Activated naive CD4-positive, alpha-beta T cell treated with anti-CD3 and anti-CD28 coated beads, Interleukin-2, amount 10 ng/mL, durations not matched to agents 7 days and 5 days (primary cell): ENCODE measurements at places on chromosomes 12 and 14.

GRCh38 chr12:22014041-22014782 is 31.8 kb upstream of the CMAS start:
- H3K4me1 ChIP-seq: no peaks in the 10 kb centered on the region
- no peaks in the 10 kb centered on the region for H3K27me3 ChIP-seq
- H3K27ac ChIP-seq: no peak overlapping the region

GRCh38 chr12:104526320-104526719 is 69.6 kb downstream of the CHST11 start:
- no peak for DNase-seq
- peaks cover 40% of the 10 kb centered on the region for H3K4me1 ChIP-seq
- no peak overlapping the region for H3K27ac ChIP-seq
- no peak overlapping the region for H3K4me3 ChIP-seq
- H3K36me3 ChIP-seq: peaks cover 40% of the 10 kb centered on the region

GRCh38 chr12:126907900-126908764 is 1358.8 kb upstream of the TMEM132C start:
- no peak for DNase-seq
- no peak overlapping the region for H3K27ac ChIP-seq
- no peak overlapping the region for H3K4me3 ChIP-seq
- H3K27me3 ChIP-seq: no peaks in the 10 kb centered on the region
- no peaks in the 10 kb centered on the region for H3K36me3 ChIP-seq

DNA sequence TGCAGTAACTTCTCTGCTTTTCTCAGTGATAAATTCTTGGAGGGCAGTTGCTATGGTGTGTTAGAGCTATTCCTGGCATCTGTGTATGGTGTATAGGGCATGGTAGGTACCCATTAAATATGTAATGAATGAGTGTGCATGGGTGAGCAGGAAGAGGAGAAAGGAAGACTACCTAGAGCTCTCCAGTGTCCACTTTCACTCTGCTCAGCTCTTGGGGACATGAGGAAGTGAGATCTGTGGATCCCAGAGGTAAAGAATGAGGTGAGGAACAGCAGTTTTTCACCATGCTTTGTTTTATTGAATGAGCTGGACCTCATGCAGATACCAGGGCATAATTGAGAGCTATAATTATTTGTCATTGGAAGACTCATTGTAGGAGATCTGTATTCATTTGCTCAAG is 444.8 kb upstream of the RGS6 start:
- peaks cover 14% of the 10 kb centered on the region for H3K36me3 ChIP-seq
- no peak for DNase-seq
- peaks cover 2% of the 10 kb centered on the region for H3K4me1 ChIP-seq
- no peak overlapping the region for H3K27ac ChIP-seq
- H3K27me3 ChIP-seq: no peaks in the 10 kb centered on the region

GRCh38 chr12:75724928-75725312 is 213.5 kb upstream of the KRR1 start:
- DNase-seq: no peak
- no peak overlapping the region for H3K27ac ChIP-seq
- peaks cover 11% of the 10 kb centered on the region for H3K27me3 ChIP-seq
- no peaks in the 10 kb centered on the region for H3K36me3 ChIP-seq
- H3K4me3 ChIP-seq: no peak overlapping the region

DNA sequence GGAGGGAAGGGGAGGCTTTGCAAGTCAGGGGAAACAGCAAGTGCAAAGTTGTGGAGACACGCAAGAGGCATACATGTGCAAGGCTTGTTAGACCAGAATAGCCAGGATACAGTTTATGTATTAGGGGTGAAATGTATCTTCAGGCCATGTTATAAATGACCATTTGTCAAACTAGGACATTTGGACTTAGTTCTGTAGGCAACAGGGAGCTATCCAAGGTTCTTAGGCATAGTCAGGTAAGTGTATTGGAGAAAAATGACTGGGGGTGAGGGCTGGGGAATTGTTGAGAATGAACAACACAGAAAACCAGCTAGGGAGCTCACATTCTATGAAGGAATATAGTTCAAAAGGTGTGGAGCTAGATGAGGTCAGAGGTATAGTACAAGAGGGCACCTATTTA is 42.5 kb downstream of the TPH2 start:
- peaks cover 9% of the 10 kb centered on the region for H3K27me3 ChIP-seq
- DNase-seq: no peak
- no peaks in the 10 kb centered on the region for H3K36me3 ChIP-seq
- no peak overlapping the region for H3K4me3 ChIP-seq
- H3K4me1 ChIP-seq: no peaks in the 10 kb centered on the region
- H3K27ac ChIP-seq: no peak overlapping the region

GRCh38 chr14:99505089-99505488 is 23.9 kb downstream of the CCNK start:
- peaks cover 54% of the 10 kb centered on the region for H3K36me3 ChIP-seq
- H3K4me3 ChIP-seq: no peak overlapping the region
- DNase-seq: no peak
- H3K27me3 ChIP-seq: no peaks in the 10 kb centered on the region
- no peaks in the 10 kb centered on the region for H3K4me1 ChIP-seq

- H3K27ac ChIP-seq: no peak overlapping the region
- no peaks in the 10 kb centered on the region for H3K36me3 ChIP-seq
- no peak for DNase-seq
- peaks cover 31% of the 10 kb centered on the region for H3K27me3 ChIP-seq
Measured at GRCh38 chr12:101928556-101928955, 51.2 kb downstream of the DRAM1 start.

DNA sequence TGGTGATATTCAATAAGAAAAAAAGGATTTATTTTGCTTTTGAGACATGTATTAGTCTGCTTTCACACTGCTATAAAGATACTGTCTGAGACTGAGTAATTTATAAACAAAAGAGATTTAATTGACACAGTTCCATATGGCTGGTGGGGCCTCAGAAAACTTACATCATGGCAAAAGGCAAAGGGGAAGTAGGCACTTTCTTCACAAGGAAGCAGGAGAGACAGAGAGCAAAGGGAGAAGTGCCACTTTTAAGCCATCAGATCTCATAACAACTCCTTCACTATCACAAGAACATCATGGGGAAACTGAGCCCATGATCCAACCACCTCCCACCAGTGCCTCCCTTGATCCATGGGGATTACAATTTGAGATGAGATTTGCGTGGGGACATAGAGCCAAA is 43.9 kb downstream of the BHLHE41 start:
- peaks cover 4% of the 10 kb centered on the region for H3K27me3 ChIP-seq
- H3K36me3 ChIP-seq: no peaks in the 10 kb centered on the region
- H3K4me1 ChIP-seq: no peaks in the 10 kb centered on the region
- H3K4me3 ChIP-seq: no peak overlapping the region

GRCh38 chr12:93453633-93454032 is 11.9 kb upstream of the UBE2N start:
- H3K27ac ChIP-seq: no peak overlapping the region
- H3K27me3 ChIP-seq: peaks cover 11% of the 10 kb centered on the region
- H3K4me3 ChIP-seq: no peak overlapping the region
- H3K4me1 ChIP-seq: peaks cover 12% of the 10 kb centered on the region

DNA sequence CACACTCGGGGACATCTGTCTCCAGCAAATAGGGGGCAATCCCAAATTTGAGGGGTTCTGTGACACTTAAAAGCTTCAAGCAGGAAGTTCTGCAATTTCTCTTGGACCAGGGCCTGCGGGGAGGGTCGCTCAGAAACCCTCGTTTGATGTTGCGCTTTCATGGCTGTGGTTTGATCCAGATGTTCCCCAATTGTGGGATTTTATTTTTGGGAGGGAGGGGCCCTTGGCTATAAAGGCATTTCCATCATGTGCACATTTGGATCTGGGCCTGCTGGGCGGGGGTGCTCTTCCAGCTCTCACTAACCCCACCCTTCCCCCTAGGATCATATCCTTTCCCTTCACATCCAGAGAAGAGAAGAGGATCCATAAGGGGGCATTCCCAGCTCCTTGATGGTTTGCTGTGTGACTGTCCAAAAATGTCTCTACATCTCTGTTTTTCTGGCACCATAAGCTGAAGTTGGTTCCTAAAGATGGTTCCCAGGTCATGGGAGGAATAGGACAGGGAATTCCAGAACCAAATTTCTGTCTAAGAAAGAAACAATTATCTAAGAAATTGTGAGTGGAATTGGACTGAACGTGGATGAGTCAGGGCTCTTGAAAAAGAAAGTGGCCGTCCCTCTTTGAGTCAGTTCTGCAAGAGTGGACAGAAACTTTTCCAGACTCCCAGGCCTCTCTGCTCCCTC is 47.2 kb downstream of the SMUG1 start:
- DNase-seq: no peak
- no peak overlapping the region for H3K4me3 ChIP-seq
- peaks cover 95% of the 10 kb centered on the region for H3K27me3 ChIP-seq
- H3K4me1 ChIP-seq: no peaks in the 10 kb centered on the region
- H3K36me3 ChIP-seq: no peaks in the 10 kb centered on the region

- peak overlapping the region; percentile 35 for H3K27ac ChIP-seq
- H3K36me3 ChIP-seq: no peaks in the 10 kb centered on the region
- DNase-seq: no peak
- H3K4me3 ChIP-seq: no peak overlapping the region
- H3K4me1 ChIP-seq: no peaks in the 10 kb centered on the region
- H3K27me3 ChIP-seq: no peaks in the 10 kb centered on the region
Measured at GRCh38 chr12:127632461-127632860, 634.5 kb upstream of the TMEM132C start.

- peaks cover 4% of the 10 kb centered on the region for H3K27me3 ChIP-seq
- H3K4me1 ChIP-seq: no peaks in the 10 kb centered on the region
- no peak overlapping the region for H3K27ac ChIP-seq
Measured at GRCh38 chr14:93156693-93157369, 27.9 kb downstream of the MOAP1 start.

GRCh38 chr12:79548610-79548924 is 142.2 kb downstream of the PAWR start:
- no peaks in the 10 kb centered on the region for H3K4me1 ChIP-seq
- no peak for DNase-seq
- no peaks in the 10 kb centered on the region for H3K36me3 ChIP-seq
- peaks cover 5% of the 10 kb centered on the region for H3K27me3 ChIP-seq
- peak overlapping the region; percentile 30 for H3K27ac ChIP-seq

- no peak overlapping the region for H3K27ac ChIP-seq
- peaks cover 28% of the 10 kb centered on the region for H3K27me3 ChIP-seq
- H3K4me3 ChIP-seq: no peak overlapping the region
- H3K36me3 ChIP-seq: no peaks in the 10 kb centered on the region
- no peak for DNase-seq
Measured at GRCh38 chr14:69886453-69887242, 7.4 kb downstream of the SMOC1 start.

GRCh38 chr12:15013634-15014179 is 40.9 kb downstream of the PDE6H start:
- no peaks in the 10 kb centered on the region for H3K4me1 ChIP-seq
- no peak overlapping the region for H3K4me3 ChIP-seq
- peaks cover 4% of the 10 kb centered on the region for H3K27me3 ChIP-seq
- no peak for DNase-seq
- no peak overlapping the region for H3K27ac ChIP-seq

- peaks cover 24% of the 10 kb centered on the region for H3K27me3 ChIP-seq
- peaks cover 11% of the 10 kb centered on the region for H3K4me1 ChIP-seq
- H3K36me3 ChIP-seq: no peaks in the 10 kb centered on the region
Measured at GRCh38 chr12:6416596-6416995, 28.2 kb upstream of the CD27 start.

- peaks cover 16% of the 10 kb centered on the region for H3K36me3 ChIP-seq
- H3K27ac ChIP-seq: no peak overlapping the region
- H3K27me3 ChIP-seq: no peaks in the 10 kb centered on the region
- DNase-seq: peak; percentile 41
- peak overlapping the region; percentile 46 for H3K4me3 ChIP-seq
Measured at GRCh38 chr12:39622306-39622705, 2.7 kb upstream of the ABCD2 start.

DNA sequence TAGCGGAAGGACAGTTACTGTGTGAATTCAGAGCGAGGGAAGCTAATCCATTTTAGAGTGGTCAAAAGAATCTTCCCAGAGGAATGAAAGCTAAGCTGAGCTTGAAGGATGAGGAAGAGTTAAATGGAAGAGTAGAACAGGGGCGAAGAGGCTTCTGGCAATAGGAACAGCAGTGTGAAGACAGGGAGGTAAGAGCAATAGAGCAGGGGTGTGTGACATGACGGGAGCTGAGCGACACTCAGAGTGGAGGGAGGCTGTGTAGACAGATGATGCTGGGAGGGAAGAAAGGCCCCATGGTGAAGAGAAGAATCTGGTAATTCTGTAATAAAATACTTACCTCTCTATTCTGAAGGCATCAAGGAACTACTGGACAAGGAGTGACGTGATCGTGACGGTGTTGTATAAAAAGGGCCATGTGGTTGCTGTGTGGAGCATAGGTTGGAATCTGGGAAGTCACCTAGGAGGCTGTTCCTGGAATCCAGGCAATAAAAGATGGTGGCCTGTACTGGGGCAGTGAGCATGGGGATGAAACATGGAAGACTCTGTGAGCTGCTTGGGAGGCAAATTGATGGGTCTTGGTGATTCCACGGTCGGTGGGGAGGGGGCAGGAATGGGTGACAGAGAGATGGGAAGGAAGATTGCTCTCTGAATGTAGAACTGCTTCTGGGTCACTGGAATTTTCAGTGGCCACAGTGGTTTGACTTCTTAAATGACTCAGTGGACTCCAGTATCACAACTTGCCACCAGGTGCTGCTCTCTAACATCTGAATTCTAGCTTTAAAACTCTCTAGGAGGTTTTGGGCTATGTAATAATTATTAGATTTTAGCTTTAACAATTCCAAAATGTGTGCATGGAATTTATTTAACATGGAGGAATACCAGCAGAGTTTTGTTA is 164.1 kb downstream of the ATP23 start:
- peaks cover 6% of the 10 kb centered on the region for H3K27me3 ChIP-seq
- H3K27ac ChIP-seq: no peak overlapping the region
- no peaks in the 10 kb centered on the region for H3K4me1 ChIP-seq
- no peak for DNase-seq
- no peak overlapping the region for H3K4me3 ChIP-seq
- H3K36me3 ChIP-seq: no peaks in the 10 kb centered on the region

GRCh38 chr12:32131666-32132065 is 25.0 kb downstream of the BICD1 start:
- peaks cover 4% of the 10 kb centered on the region for H3K36me3 ChIP-seq
- H3K4me3 ChIP-seq: no peak overlapping the region
- H3K27ac ChIP-seq: no peak overlapping the region
- H3K4me1 ChIP-seq: peaks cover 21% of the 10 kb centered on the region

GRCh38 chr14:34872822-34873588 is 2.2 kb downstream of the BAZ1A start:
- H3K27me3 ChIP-seq: no peaks in the 10 kb centered on the region
- H3K4me3 ChIP-seq: peak overlapping the region; percentile 92
- peaks cover 37% of the 10 kb centered on the region for H3K36me3 ChIP-seq
- H3K4me1 ChIP-seq: peaks cover 48% of the 10 kb centered on the region
- no peak for DNase-seq
- H3K27ac ChIP-seq: peak overlapping the region; percentile 99

- H3K27me3 ChIP-seq: peaks cover 4% of the 10 kb centered on the region
- H3K27ac ChIP-seq: no peak overlapping the region
- H3K4me1 ChIP-seq: peaks cover 4% of the 10 kb centered on the region
- no peaks in the 10 kb centered on the region for H3K36me3 ChIP-seq
- no peak for DNase-seq
Measured at GRCh38 chr14:20791187-20791586, 10.1 kb downstream of the RNASE6 start.

- H3K27ac ChIP-seq: no peak overlapping the region
- no peak for DNase-seq
- H3K36me3 ChIP-seq: peaks cover 35% of the 10 kb centered on the region
- no peaks in the 10 kb centered on the region for H3K27me3 ChIP-seq
Measured at GRCh38 chr12:59649203-59649602, 53.4 kb downstream of the SLC16A7 start.
